Fibroblast of lung (primary cell): ENCODE measurements at places on chromosomes 2 and 18. TPM values are rescaled to one million over a fixed set of nuclear protein-coding genes. Genes with fewer than 3 reads are reported as not detected.

The COL6A3 gene
- total RNA-seq: 1,525 and 1,534 TPM in 2 replicates

The IGFBP2 gene
- total RNA-seq: 32.6 and 36.3 TPM in 2 replicates

The C1QL2 gene
- total RNA-seq: not detected in 2 replicates

The NIFK gene
- 45.5 and 47.4 TPM in 2 replicates for total RNA-seq

The MAP3K2 gene
- 30.1 and 32.6 TPM in 2 replicates for total RNA-seq

The TBC1D8 gene
- total RNA-seq: 3.3 and 3.8 TPM in 2 replicates

The LYPD6 gene
- total RNA-seq: under 0.01 and 0.17 TPM in 2 replicates

The WNT10A gene
- total RNA-seq: not detected in 2 replicates

The UPP2 gene
- not detected in 2 replicates for total RNA-seq

DNA sequence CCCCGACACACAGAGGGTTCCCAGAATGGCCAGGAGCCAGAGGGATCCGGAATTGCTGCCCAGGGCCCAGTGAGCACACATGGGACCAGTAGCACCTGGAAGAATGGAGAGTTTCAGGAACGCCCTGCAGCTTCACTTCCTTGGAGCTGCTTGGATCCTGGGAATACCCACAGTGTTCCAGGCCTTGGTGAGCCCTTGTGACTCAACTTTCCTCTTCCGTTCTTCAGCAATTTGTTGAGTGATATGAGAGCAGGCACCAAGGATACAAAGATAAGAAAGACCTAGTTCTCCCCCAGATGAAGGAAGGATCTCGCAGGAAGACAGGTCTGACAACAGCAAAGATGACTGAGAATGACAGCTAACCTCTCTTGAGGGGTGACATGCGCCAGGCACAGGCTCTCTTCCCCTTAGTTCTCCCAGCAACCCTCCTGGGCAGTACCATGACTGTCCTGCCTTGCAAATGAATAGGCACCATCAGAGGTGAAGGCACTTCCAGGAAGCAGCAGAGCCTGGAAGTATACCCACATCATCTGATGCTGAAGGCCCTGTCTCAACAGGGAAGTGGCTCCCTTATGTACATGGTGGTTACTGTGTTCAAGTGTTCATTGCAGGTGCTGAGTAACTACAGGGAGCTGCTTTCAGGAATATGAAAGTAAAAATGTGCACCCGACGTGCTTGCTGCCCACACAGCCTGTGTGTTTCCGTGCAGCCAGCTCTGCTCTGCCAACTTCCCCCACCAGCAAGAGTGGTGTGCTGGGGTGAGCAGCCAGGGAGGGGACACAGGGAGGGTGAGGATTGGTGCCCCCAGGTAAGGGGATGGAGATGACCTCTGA lies 116.2 kb downstream of the STPG4 start:
- peak; percentile 27 for DNase-seq

DNA sequence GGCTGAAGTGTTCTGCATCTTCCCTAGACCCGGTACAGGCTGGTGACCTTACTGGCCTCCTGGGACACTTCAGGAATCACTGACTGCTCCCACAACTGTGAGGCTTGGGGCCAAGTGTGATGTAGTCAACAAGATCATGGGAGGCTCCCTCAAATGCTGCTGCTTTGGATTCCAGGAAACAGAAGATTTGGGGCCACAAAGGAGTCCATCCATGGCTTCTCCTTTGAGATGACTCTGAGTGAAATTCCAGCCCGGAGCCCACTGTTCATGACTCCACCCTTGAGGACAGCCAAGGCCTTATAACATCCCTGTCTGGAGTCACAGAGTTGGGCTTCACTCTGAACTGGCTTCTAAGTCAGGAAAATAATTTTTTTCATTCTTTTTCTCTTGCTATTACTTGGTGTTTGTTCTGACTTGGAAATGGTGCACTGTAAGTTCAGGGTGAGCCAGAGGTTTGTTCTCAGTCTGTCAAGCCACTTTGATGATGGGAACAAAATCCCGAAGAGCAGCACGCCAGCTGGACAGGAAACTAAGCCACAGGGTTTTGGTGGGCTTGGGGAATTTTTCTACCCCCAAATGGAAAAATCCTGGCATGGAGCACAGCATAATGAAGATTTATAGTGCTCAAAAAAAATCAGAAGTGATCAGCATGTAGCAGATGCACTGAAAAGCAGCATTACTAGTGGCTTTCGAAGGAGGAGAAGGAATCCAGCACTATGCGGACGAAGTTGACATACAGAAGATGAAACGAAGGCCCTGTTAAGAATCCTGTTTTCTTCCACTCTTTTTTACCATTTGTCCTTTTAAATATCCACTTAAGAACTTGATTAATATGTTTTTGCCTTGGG lies 98.1 kb upstream of the ZFP36L2 start:
- no peak for DNase-seq

GRCh38 chr2:30450025-30450424 lies 3.0 kb downstream of the LCLAT1 start:
- no peak for DNase-seq

- DNase-seq: no peak
Observed at GRCh38 chr2:135064149-135064548, 12.1 kb downstream of the RAB3GAP1 start.

DNA sequence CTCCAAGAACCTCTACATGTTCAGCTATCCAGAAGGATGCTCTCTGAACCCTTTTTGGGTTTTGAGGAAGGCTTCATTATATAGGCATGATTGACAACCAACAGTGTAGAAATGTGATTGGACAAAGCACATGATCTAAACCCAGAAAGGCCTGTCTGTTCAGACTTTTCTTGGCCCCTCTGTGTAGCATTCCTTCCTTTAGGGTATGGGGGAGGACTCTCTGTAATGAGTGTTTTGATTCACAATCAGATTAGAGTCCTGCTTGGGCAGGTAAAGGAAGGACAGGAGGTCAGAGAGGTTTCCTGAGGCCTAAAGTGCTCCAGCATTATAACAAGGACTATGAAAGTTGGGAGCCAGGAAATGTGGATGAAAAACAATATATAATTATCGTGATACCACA lies 13.6 kb downstream of the GULP1 start:
- no peak for DNase-seq

- DNase-seq: no peak
Observed at GRCh38 chr2:147739508-147739907, 105.3 kb upstream of the ACVR2A start.

GRCh38 chr18:66872277-66872676 lies 268.4 kb upstream of the CDH19 start:
- DNase-seq: peak; percentile 19

DNA sequence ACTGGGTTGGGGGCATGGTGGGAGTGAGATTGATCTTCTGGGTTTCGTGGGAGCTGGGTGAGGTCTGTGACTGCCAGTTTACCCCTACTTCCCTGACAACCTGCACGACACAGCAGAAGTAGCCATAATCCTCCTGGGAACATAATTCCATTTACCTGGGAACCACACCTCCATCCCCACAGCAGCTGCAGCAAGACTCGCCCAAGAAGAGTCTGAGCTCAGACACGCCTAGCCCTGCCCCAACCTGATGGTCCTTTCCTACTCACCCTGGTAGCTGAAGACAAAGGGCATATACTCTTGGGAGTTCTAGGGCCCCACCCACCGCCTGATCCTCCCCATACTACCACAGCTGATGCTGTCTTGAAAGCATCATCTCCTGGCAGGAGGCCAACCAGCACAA lies 43.8 kb downstream of the FLACC1 start:
- no peak for DNase-seq

DNA sequence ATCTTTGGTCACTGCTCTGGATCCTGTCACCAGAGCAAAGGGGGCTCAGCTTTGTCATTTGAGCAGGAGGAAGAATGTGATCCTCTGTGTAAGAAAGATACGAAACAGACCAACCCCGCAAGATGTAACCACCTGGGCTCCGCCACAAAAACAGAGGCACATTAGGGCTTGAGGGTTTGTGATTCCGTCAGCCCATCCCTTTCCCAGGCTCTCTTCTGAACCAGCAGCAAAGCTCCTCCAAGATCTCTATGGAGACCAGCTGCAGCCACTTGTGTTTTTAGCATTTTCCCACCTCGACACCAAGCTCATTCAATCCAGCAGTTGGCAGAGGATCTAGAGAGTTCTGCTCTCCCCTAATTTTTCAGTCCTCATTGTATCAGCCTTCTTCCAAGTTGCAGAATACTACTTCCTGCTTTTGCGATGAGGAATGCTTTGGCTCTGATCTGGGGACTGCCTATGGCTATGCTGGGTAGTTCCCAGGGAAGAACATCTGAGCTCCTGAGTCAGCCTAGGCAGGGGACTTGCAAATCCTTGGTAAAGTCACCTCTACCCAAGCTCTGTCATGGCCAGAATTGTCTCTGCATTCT lies 139.6 kb upstream of the RAB12 start:
- peak; percentile 59 for DNase-seq

DNA sequence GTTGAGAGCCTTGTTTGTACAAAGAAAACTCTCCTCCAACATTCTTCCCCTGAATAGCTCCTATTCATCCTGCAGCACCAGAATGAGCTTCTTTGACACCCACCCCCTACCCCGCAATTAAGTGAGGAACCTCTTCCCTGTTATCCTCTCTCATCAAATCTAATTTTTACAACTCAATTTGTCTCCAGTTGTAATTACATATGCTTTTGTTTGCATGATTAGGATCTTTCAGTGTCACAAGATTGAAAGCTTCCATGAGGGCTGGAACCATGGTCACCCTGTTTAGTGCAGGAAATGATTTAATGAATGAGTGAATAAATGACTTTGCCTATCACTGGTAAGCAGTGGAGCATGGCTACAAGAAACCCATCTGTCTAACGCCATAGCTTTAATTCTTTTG lies 334.6 kb upstream of the KLHL29 start:
- no peak for DNase-seq

GRCh38 chr2:187523325-187523724 lies 30.9 kb downstream of the TFPI start:
- no peak for DNase-seq

- peak; percentile 42 for DNase-seq
Observed at GRCh38 chr2:197215748-197216360, 94.7 kb downstream of the ANKRD44 start.

- peak; percentile 90 for DNase-seq
Observed at GRCh38 chr2:158931572-158931971, 36.9 kb upstream of the TANC1 start.

- DNase-seq: peak; percentile 13
Observed at GRCh38 chr2:126527836-126528490, 128.0 kb upstream of the GYPC start.

GRCh38 chr18:27430595-27430994 lies 245.5 kb upstream of the CHST9 start:
- no peak for DNase-seq
